ENCODE measurements at places on chromosomes 7 and 10.

GRCh38 chr7:32846630-32847225, 44.8 kb downstream of the KBTBD2 start:
- DNase-seq: peak; percentile 88

- peak; percentile 31 for DNase-seq
Observed at GRCh38 chr7:135601182-135601581, 43.5 kb downstream of the NUP205 start.

- DNase-seq: no peak
Observed at GRCh38 chr7:151410405-151411390, 860 bp upstream of the WDR86 start.

- no peak for DNase-seq
Observed at GRCh38 chr10:62106929-62107519, 161.6 kb downstream of the RTKN2 start.

DNA sequence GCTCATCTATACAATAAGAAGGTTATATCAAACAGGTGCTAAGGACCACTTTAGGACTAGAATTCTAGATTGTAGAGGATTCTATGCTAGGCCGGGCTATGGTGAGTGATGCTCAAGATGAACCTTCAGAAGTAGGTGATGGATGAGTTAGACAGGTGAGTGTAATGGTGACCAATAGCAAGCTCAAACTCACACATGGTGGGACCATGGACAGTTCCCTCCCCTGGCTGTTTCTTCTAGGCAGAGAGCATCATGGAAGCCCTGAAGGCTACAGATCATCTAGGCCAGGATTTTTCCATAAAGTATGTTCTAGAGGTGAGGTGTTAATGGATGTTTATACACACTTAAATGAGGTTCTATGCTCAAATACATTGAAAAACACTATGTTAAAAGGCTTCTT, 162.2 kb upstream of the WDR11 start:
- no peak for DNase-seq

DNA sequence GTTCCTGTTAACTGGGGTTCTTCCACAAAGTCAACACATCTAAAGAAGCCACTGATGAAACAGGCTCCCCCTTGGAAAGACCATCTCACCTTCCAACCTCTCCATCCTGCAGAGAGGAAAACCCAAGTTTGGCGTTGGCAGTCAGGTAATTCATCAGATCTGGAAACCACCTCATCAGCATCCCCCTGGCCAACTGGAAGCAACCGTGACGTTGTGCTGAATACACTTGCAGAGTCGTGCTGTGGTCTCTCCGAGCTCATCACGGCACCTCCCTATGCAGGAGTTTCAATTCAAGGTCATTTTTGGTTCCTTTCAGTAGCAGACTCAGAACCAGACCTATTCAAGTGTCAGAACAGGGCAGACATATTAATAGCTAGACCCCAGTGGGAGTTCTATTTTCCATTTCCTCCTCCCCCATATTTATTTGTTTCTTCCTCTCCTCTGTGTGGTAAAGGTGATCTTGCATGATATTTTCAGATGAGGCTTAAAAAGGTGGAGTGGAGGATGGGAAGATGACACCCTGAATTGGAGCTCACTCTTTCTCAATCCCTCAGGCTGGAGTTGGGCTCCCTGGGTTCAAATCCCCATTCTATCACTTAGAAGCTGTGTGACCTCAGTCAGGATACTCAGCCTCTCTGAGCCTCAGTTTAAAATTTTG, 149.1 kb upstream of the ADO start:
- DNase-seq: no peak

DNA sequence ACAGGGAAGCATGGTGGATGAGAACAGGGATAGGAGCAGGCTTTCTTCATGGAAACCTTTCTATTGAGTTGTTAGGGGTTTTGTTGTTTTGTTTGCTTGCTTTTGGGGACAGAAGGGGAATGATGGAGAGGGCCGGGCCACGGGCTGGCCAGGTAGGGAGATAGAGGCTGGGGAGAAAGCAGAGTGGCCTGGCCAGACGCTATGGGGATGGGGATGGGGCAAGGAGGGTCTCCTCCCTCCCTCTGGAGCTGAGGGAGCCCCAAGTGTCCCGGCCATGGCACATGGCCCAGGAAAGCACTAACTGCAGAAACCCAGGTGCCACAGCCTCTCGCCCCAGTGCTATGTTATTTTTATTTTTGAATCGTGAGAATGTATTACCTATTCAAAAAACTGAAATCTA, 10.0 kb downstream of the AOC1 start:
- no peak for DNase-seq

DNA sequence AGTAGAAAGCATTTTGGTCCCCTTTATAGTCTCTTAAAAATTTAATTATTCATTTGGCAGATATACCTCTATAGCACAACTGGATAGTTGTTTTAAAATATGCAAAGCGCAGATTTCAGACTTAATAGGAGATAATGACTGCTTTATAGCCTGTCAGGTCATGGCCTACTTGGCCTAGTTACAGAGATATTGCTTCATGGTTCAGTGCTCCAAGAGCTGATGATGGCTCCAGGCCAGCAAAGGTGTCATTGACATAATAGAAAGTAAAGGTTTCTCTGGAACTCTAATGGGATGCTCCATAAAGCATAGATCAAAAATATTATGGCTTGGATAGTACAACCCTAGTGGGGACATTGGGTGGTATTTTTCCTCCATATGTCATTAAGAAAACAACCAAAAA, 285.7 kb downstream of the NXPH1 start:
- DNase-seq: no peak

DNA sequence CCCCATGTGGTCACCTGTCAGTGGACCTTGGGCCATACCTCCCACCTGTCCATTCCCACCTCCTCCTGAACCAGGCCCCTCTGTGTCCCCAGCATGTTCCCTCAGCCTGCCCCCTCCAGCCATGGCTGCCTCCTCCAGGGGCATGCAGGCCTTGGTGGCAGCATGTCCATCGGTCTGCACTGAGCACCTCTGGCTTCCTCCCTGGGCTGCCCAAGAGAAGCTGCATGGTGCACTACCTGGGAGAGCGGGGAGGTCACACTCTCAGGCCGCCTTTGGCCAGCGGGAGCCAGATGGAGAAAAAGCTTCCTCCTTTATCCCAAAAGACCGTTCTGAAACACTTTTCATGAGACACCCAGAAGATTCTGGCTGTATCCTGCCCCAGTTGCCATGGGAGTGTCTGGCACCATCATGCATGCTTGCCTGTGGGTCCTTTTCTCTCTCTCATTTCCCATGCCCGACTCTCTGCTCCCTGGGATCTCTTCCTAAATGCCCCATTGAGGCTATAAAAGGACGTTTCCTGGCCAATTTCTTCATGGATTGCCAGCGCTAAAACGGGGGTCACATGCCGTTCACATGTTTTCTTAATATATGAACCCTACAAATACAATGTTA, 45.5 kb upstream of the MGMT start:
- no peak for DNase-seq

- DNase-seq: peak; percentile 46
Observed at GRCh38 chr7:130649004-130649790, 19.4 kb downstream of the COPG2 start.

DNA sequence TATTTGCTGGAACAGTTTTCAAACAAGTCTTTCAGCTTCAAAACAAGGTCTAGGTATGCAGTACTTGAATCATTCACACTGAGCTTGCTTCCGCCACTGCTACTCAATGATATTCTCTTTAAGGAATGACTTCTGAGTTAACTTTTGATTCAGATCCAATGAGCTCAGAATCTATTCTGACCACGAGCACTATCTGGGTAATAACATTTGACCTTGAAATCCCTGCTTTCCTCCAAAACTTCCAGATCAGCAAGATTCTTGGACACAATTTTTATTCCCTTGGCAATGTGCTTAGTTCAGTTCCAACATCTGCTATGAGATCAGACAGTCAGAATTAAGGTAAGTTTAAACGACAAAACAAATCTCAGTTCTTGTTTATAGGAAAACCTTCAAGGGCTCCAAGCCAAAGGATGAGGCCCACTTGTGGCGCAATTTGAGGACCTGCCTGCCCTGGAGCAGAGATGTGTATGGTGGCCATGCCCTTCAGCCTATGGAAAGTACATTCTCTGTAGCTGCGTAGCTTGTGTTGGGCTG, 87.2 kb downstream of the RNF216 start:
- no peak for DNase-seq

GRCh38 chr10:75166623-75166972, 44.0 kb upstream of the VDAC2 start:
- DNase-seq: no peak

DNA sequence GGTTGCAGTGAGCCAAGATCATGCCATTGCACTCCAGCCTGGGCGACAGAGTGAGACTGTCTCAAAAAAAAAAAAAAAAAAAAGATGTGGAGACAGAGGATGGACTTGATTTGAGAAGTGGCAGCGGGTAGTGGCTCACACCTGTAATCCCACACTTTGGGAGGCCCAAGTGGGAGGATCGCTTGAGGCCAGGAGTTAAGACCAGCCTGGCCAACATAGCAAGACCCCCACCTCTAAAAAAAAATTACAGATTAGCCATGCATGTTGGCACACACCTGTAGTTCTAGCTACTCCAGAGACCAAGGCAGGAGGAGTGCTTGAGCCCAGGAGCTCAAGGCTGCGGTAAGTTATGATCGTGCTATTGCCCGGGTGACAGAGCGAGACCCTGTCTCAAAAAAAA, 24.3 kb upstream of the ASCC1 start:
- DNase-seq: no peak

DNA sequence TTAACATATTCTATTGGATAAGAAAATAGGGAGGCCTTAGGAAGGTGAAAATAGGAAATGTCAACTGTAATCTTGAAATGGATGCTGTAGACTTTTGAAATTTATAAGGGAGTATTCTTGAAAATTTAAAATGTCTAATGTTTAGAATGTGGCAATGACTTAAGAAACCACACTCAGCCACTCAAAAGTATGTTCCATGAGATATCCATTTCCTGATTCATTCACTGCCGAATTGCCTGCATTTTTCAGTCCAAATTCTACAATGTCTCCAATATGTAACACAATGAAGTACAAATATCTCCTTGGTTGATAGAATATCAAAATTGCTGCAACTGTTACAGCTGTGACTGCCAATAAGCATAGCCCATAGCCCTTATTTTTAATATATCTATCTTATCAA, 25.9 kb downstream of the PRKG1 start:
- DNase-seq: no peak

- no peak for DNase-seq
Observed at GRCh38 chr7:2471396-2471795, 4.8 kb downstream of the GRIFIN start.

DNA sequence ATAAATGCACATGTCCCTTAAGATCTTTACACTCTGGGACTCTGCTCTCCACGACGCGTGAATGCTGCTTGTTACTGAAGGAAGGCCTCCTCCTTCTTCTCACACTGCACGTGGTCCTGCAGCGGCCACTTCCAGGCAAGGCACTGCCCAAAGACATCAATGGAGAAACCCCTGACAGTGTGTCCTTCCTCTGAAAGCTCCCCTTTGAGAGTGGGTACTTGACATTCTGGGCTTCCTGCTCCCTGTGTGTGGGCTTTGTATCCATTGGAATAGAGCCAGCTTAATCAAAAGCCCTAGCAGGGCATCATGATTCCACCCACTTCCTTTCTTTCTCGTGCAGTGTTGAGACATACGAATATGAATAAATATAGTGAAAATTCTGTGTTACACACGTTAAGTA, 69.7 kb upstream of the STK17A start:
- no peak for DNase-seq

GRCh38 chr7:34720289-34720688, 62.3 kb downstream of the NPSR1 start:
- no peak for DNase-seq

DNA sequence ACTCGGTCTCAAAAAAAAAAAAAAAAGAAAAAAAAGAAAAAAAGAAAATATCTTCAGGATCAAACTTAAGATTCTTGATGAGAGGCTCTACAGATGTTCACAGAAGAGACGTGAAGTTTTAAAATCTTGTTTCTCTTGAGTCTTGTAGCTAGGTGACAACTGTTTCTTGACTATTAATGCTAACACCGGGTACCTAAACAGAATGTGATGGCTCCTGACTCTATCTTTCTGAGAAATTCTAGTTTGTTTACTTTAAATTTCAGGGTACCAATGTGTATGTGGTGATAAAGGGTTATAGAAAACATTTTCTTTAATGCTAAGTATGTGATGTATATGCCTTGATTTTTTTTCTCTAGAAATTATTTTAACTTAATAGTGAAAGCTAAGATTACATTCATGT, 61.0 kb downstream of the DAGLB start:
- DNase-seq: no peak

GRCh38 chr7:37225285-37225969, 223.2 kb downstream of the ELMO1 start:
- DNase-seq: no peak

DNA sequence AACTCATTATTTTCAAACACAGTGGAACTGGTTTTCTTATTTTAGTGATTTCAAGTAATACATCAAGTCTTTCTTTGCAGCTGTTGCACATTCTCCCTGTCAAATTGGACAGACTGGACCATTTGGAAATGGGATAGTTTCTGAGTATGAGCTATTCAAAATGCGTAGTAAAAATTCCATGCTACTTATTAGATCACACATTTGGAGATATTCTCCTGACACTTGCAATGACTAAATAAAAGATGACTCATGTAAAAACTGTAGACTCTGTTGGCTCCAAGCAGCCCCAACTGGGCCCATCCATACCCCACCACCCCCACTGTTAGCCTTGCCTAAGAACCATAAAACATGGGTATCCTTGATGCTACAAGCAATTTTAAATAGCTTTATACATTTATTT, 25.9 kb upstream of the BICC1 start:
- DNase-seq: peak; percentile 9

- DNase-seq: no peak
Observed at GRCh38 chr10:62826273-62826672, 10.1 kb upstream of the EGR2 start.

- DNase-seq: no peak
Observed at GRCh38 chr10:130029209-130029608, 65.1 kb upstream of the EBF3 start.

GRCh38 chr10:18659125-18659818, at the start of gene ARL5B:
Gene ARL5B (plus strand): TSS chr10:18659431. CDS start chr10:18659638, 207 bp downstream.
- peak; percentile 97 for DNase-seq

DNA sequence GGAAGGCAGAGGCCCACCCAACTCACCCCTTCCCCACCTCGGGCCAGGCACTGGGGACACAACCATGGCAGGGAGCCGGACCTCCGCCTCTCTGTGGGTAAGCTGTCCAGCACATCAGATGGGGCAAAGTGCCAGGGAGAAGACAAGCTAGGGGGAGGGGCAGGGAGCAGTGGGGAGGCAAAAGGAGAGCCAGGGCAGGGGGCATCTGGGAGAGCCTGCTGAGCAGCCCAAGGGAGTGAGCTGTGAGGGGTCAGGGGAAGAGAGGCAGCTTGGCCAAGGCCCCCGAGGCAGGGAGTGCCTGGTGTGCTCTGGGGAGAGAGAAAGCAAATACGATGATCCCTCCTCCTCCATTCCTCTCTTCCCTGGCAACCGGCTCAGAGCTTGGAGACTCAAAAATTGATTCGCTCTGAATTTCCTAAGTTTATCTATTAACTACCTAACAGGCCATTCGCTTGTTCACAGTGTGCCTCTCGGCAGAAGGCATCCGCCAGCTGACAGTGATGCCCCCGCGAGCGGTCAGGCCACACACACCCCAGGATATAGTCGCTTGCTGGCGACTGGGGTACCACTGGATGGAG, 4.5 kb downstream of the CAMK2B start:
- no peak for DNase-seq
